Left cardiac atrium (tissue), 4 donors: ENCODE measurements at places on chromosomes 3 and 15. TPM values are rescaled to one million over a fixed set of nuclear protein-coding genes. Genes with fewer than 3 reads are reported as not detected.

Gene RSRC1
- 23.6 TPM for total RNA-seq

- DNase-seq: no peak
Measured at GRCh38 chr15:75107516-75107907, 84.1 kb downstream of the PPCDC start.

Gene KLHL40
- not detected for total RNA-seq

Gene DPPA2
- not detected for total RNA-seq

GRCh38 chr3:61199843-61200242, 51.4 kb downstream of the FHIT start:
- no peak for DNase-seq

Gene CAND2
- 51.0 TPM for total RNA-seq

- no peak for DNase-seq
Measured at GRCh38 chr3:53067567-53067966, 21.7 kb upstream of the SFMBT1 start.

- DNase-seq: no peak
Measured at GRCh38 chr3:105790534-105790933, 78.3 kb downstream of the CBLB start.

- no peak for DNase-seq
Measured at GRCh38 chr15:84108728-84109127, 126.8 kb upstream of the GOLGA6L4 start.

Gene NANOGP8
- total RNA-seq: not detected

Gene CPLX3
- total RNA-seq: 24.5 TPM

DNA sequence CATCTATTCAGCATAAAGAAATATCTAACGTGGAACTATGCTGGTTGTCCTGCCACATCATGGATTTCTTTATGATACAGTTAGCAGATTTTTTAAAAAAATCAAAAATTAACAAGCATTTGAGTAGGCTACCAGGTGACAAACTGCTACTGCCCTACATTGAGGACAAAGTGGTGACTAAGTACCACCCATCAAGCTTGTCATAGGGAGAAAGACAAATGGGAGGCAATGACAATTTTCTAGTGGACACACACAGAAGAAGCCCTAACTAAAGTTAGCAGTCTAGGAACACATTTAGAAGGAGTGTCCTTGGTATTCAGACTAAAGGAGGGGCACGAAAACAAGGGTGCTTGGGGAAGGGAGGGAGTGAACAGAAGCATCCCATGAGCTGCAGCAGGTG, 131.2 kb downstream of the TBL1XR1 start:
- DNase-seq: no peak

- no peak for DNase-seq
Measured at GRCh38 chr15:83289160-83289559, 4.7 kb upstream of the BNC1 start.

- no peak for DNase-seq
Measured at GRCh38 chr15:98626153-98626552, 22.2 kb upstream of the IGF1R start.

GRCh38 chr3:20310629-20311028, 124.6 kb upstream of the SGO1 start:
- peak; percentile 39 for DNase-seq

DNA sequence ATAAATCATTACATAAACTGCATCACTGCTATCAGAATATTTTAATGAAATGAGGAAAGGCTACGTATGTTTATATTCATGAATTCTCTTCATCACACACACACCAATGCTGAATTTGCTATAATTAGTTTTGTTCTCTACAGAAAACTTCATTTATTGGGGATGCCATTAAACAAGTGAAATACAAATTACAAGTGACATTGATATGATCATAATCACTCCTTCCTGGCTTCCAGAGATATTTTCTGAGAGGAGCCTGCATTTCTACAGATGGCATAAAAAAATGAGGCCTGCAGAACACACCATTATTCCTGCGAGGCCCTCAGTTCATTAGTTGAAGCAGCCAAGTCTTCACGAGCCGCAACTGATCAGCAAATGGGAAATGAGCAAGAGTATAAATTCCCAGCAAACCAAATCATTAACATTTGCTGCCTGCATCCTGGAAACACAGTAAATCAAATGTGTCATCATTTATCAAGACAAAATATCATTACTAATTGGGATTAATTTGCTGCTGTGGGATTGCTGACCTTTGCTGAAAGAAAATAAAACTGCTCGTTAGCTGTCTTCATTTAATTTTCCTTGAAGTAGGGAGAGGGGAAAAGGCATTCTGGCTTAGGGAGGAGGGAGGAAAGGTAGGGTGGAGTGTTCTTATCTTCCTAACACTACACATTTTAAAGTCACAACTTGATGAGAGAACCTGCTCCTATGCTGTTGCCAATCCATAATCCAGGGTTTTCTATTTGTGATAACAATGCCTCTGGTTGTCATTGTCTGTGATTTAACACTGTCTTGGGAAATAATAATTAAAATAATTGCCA, 921.9 kb downstream of the SQOR start:
- no peak for DNase-seq

Gene CLDND1
- 73.3 TPM for total RNA-seq

Gene HCLS1
- total RNA-seq: 28.9 TPM

Gene LRRK1
- 9.1 TPM for total RNA-seq

Gene SLC9C1
- 1.4 TPM for total RNA-seq

DNA sequence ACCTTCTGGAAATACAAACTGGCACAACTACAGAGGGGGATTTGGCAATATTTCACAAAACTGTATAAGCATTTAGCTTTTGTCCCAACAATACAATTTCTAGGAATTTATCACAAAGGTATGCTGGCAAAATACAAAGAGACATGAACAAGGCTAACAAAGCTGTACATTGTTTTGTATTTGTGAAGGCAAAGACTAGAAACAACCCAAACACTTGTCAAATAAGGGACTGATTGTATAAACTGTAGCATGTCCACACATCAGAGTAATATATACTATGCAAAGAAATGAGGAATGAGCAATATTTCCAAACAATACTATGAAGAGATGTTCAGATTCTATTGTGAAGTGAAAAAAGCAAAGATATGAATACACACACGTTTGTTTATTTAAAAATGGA, 26.4 kb downstream of the CP start:
- no peak for DNase-seq

DNA sequence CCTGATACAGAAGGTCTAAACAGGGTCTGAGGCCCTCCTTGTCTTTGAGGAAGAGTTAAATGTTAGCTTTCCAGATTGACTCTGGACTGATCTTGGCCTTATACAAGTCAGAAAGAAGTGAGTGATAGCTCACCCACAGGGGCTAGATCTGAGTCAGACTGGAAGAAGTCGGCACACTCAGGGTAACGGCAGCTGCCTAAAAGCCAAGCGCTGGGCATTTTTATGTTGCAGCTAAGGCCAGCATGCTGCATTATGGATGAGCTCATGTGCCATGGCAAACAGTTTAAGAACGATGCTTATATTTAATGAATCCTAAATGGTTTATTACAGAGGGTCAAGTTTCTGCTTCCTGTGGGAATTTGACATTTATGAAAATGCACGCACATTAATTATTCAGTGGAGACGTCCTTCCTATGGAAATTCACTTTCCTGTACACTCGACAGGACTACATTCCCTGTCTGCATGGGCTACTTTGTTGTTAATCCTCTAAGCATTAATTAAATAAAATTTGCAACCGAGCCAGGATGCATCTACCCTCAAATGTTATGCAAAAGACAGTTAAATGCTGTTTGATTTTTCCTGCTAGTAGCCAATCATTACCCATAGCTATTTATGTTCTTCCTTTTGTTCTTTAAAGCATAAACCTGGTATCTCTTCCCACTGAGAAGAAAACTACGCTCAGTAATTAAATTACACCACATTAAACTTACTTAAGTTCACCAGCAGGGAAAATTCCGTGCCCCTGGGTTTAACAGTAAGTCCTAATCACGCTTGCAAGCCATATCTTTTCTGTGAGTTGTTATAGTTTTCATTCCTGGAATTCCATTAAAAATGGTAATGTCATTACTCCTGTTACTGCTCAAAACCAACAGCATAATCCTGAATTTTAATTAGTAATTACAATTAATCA, 762.7 kb upstream of the CFAP20DC start:
- DNase-seq: no peak

DNA sequence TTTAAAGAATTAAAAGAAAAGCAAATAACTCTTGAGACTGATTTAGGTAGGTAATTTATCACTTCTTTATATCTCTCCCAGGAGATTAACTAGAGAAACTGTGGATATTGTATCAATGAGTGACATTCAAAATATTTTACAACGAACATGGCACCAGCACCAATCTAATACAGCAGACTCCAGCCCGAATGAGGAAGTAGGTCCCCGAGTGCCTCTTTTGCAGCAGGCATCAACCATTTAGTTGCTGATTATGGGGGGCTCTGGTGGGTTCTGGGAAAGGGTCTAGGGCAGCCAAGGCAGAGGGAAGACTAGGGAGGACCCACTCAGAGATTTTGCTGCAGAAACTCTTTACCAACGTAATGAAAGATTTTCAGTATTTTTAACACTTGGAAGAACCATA, 31.7 kb upstream of the TTC14 start:
- DNase-seq: no peak

Gene REC114
- total RNA-seq: 1.8 TPM

DNA sequence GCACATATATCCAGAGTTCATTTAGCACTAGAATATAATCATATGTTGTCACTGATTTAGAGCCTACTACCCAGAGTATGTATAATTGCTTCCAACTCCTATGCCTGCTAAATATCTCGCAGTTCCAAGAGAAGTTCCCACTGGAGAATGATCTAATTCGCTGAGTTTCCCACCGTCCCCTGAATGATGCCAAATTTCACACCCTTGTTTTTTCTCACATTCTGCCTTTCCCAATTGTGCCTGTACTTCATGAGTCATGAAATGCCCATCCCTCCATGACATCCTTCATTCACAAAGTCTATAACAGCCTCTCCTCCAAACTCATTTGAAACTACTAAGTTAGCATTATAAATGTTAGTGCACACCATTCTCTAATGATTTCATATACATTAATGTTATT, 177.2 kb downstream of the CBLB start:
- no peak for DNase-seq

- DNase-seq: no peak
Measured at GRCh38 chr3:129518038-129518561, 10.3 kb upstream of the RHO start.

GRCh38 chr15:62497356-62497755, 332.3 kb upstream of the C2CD4B start:
- no peak for DNase-seq

Gene IL16
- total RNA-seq: 10.1 TPM

- no peak for DNase-seq
Measured at GRCh38 chr3:26104851-26105251, 315.0 kb downstream of the OXSM start.

DNA sequence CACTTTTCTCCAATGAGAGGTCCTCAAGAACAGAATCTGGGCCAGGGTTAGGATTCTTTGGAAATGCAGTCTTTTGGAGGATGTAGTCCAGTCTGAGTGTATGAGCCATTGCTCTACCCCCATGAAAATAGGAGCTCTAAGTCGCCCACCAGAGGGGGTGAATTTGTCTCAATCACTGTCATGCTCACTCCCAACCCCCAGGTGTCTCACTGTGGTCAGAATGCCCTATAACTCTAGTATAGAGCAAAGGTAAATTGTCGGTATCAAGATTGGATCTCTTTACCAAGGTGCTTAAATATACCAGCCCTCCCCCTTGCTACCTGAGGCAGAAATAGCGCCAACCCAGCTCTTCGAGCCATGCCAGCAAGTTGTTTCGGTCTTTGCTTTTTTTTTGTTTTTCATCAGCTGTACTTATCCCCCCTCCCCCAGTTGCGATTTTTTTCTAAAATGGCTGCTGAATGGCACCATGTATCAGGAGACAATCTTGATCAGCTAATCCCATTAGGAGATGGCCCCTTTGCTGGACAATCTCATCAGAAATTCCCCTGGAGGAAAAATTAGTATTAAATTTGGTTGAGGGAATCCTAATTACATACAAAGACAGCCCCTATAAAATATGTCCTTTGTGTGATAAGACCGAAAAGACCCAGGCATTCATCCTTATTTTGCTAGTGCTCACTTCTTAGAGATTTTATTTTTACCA, 130.7 kb downstream of the EBLN2 start:
- DNase-seq: no peak

Gene SMCO1
- 10.7 TPM for total RNA-seq

Gene CA12
- total RNA-seq: 5.4 TPM

- DNase-seq: no peak
Measured at GRCh38 chr3:122985539-122985938, 42.0 kb downstream of the SEMA5B start.

DNA sequence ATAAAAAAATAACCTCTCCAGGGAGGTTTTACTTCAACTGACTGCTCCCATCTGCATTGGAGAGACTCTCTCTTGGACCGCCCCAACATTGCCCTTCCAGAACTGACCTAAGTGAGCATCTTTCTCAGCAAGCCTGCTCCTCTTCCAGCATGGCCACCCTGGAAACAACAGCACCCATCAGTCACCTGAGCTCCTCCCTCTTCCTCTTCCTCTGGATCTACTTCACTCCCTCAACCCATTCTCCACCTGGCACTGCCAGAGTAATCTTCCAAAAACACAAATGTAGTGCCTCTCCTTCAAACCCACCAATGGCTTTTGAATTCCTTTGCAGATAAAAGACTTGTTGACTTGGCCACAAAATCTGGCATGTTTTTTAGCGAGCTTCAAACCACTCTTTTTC, 128.8 kb upstream of the NR2F2 start:
- DNase-seq: no peak

Gene CKMT1B
- 5.5 TPM for total RNA-seq

DNA sequence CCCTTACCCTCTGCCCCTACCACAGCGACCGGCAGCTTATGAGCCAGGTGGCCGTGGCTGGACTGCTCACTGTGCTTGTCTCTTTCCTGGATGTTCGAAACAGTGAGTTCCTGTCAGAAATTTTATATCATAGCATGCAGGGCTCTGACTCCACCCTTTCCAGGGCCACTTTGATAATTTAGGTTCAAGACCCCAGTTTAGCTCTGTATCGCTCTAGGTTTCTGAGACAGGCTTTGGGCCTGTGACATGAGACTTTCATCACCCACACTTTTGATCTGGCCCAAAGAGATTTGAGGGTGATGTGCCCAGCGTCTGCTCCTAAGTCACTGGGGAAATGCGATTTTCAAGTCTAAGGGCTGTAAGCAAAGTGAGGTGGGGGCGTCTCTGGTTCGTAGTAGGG, 6.5 kb upstream of the EIF4G1 start:
- DNase-seq: no peak

- DNase-seq: no peak
Measured at GRCh38 chr15:35562641-35563040, 16.7 kb upstream of the DPH6 start.

GRCh38 chr3:194005930-194006501, 129.9 kb upstream of the HES1 start:
- no peak for DNase-seq

- no peak for DNase-seq
Measured at GRCh38 chr15:65927545-65927944, 58.3 kb downstream of the RAB11A start.

DNA sequence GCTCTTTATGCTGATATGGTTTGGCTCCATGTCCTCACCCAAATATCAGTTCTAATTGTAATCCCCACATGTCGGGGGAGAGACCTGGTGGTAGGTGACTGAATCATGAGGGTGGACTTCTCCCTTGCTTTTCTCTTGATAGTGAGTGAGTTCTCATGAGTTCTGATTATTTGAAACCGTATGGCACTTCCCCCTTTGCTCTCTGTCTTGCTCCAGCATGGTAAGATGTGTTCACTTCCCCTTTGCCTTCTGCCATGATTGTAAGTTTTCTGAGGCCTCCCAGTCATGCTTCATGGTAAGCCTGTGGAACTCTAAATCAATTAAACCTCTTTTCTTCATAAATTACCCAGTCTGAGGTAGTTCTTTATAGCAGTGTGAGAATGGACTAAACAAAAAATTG, 107.6 kb downstream of the IMPG2 start:
- no peak for DNase-seq
